Fibroblast of mammary gland (primary cell): ENCODE measurements at places on chromosomes 5 and 9.

- peak; percentile 8 for DNase-seq
Measured at GRCh38 chr9:4549751-4550295, 59.6 kb downstream of the SLC1A1 start.

- DNase-seq: no peak
Measured at GRCh38 chr9:94472806-94473360, 82.0 kb upstream of the PCAT7 start.

GRCh38 chr5:149198148-149198547, 56.9 kb downstream of the ABLIM3 start:
- no peak for DNase-seq

GRCh38 chr5:62661126-62661525, 82.5 kb downstream of the LRRC70 start:
- no peak for DNase-seq

- peak; percentile 69 for DNase-seq
Measured at GRCh38 chr5:74648835-74649293, 8.3 kb upstream of the ENC1 start.

- DNase-seq: no peak
Measured at GRCh38 chr9:132637351-132637750, 32.4 kb downstream of the DDX31 start.

DNA sequence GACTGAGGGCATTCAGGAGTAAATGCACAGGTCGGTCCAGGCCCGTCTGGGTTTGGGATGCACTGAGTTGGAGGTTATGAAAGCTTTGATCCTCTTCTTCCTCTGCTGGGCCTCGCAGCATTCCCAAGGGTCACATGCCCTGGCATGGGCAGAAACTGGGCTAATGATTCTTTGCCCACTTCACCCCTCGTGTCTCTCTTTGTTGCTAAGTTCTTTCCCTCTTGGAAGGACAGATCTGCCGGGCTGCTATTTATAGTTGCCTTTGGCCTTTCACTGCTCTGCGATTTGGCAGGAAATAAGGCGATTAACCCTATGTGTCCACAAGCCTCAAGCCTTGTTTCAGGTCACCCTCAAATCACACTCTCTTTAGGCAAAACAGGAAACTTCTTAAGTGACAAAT, 66.9 kb downstream of the ENTREP1 start:
- no peak for DNase-seq

- no peak for DNase-seq
Measured at GRCh38 chr5:91841423-91841822, 458.3 kb upstream of the ARRDC3 start.

DNA sequence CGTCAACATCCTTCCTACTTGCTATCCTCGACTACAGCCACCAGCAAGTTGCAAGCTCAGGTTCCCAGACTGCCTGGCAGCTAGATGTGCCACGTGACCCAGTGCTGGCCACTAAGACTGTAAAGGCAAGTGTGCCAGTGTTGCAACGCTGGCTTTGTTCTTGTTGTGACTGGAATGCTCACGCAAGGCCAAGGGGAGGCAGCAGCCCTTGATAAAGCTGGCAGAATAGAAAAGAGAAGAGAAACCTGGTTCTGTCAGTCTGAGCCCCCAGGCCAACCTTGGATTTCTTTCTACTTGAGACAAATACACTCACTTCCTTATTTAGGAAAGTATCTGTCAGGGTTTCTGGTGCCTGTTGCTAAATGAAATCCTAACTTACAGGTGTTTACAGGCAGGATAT, 113.0 kb downstream of the KLHL3 start:
- no peak for DNase-seq

DNA sequence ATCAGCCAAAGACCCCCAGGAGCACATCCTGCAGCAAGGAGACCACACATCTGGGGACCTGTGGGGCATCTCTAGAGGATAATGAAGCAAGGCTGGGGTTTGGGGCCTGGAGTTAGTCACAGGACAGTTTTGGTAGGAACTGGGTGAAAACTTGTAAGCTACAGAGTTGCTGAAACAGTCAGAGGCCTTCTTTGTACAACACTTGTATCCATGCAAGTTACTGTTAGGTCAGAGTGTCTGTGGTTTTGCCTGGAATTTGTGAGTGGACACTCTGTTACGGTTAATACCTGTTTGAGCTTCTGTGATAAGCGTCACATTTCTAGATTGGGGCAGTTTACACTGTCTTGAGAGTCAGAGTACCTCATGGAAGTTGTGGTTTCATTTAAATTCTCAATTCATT, 22.6 kb upstream of the ASPN start:
- DNase-seq: peak; percentile 38

DNA sequence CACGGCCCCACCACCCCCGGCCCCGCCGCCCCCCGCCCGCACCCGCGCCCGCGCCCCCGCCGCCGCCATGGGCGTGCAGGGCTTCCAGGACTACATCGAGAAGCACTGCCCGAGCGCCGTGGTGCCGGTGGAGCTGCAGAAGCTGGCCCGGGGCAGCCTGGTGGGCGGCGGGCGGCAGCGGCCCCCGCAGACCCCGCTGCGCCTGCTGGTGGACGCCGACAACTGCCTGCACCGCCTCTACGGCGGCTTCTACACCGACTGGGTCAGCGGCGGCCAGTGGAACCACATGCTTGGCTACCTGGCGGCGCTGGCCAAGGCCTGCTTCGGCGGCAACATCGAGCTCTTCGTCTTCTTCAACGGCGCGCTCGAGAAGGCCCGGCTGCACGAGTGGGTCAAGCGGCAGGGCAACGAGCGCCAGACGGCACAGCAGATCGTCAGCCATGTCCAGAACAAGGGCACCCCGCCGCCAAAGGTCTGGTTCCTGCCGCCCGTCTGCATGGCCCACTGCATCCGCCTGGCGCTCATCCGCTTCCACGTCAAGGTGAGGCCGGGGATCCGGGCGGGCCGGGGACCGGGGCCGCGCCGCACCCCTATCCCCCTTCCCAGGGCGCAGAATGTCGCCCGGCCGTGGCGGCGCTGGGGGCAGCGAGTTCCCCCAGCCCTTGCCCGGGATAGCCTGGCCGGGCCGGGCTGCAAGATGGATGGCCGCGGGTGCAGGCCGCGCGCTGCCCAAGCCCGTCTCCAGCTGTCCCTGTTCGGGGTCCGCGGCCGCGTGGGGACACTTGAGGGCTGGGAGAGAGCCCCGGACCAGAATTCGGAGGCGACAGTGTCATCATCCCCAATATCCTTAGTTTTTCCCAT, 594 bp downstream of the FAM120A start:
- DNase-seq: no peak
